Fibroblast of villous mesenchyme (primary cell): ENCODE measurements at places on chromosomes 7 and 10.

DNA sequence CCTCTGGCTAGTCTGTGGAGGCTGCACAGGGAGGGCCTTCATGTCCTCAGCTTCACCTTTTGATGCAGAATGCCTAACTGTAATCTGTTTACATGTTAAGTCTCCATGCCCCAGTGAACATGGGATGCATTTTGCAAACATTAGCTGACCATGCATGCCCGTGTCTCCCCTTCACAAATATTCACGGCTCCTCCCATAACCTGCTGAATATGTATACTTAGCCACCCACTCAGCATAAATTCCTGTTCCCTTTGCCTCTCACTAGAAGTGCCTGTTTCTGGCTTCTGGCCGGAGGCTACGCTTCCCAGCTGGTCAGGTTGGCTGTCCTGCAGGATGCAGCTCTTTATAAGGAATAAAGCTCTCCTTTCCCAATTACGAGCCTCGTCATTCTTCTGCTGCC, 552.7 kb downstream of the DNAJB6 start:
- DNase-seq, result no peak

- no peak for DNase-seq
Measured at GRCh38 chr10:133391249-133391635, 2.7 kb upstream of the MTG1 start.

DNA sequence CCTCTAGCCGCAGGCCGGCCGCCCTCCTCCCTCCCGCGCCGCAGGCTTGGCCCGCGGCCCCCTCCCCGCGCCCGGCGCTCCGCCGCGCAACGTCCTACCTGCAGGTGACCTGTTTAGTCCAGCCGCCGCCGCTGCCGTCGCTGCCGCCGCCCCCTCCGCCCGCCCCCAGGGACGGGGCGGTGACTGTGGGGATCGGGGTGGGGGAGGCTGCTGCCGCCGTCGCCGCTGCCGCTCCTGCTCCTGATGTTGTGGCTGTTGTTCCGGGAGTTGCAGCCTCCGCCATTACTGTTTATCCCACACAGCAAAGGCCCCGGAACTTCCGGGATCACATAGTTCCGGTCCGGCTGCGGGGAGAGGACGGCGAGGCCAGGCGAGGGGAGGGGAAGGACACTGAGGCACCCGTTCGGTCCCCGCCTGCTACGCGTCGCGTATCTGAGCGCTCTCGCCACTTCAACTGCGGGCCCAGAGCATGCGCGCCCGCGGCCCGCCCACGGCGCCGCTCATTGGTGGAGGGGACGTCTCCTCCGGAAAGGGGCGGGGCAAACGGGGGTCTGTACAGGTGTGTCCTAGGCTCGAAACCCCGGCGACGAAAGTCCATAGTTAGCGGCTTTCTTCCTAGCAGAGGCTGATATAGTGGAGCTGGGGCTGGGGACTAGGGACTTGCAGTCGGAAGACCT, at the start of gene MKRN1:
Gene MKRN1, minus strand, starts transcription at position 444 of the 677 bp plus-strand sequence. Its CDS starts 161 bp downstream, at position 283.
- DNase-seq, result peak; percentile 90

DNA sequence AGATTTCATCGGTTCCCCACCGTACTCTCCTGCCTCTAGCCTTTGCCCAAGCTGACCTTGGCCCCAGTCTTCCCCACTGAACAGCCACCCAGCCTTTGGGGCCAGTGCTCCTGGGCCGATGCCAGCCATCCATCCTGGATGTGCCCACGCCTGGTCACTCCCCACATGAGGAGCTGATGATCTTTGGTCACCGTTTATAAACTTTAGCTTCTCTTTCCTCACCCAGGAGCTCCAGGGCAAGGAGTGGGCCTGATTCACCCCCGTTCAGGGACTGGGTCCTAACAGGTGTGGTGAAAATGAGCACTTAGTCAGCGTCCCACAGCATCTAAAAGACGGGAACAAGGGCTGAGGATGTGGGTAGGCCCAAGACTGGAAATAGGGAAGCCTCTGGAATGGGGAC, 22.9 kb downstream of the GTF2IRD1 start:
- no peak for DNase-seq

GRCh38 chr10:90398566-90398965, 459.3 kb downstream of the HTR7 start:
- DNase-seq, result peak; percentile 54

DNA sequence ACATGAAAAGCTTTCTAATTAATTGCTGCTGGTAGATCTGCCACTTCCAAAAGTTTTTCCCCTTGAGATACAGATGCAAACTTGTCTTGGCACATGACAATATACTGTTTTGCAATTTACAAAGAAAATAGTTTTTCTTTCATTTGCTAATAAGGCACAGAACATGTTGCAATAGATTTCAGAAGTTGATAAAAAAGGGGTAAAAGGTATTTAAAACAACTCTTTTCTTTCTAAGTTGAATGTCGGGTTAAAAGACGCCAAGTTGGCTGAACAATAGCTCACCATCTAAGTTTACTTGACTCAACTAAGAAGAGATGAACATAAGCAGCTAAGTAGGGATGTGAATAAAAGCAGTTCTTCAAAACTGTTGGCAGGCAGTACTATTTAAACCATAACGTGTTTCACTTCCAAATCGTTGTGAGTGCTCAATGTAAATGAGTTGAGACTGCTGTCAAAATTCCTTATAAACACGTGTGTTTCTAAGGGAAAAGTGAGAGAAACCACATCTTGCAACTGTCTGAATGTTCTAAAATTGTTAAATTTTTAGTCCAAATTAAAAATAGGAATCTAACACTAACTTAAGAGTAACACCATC, 14.5 kb upstream of the THSD7A start:
- no peak for DNase-seq

DNA sequence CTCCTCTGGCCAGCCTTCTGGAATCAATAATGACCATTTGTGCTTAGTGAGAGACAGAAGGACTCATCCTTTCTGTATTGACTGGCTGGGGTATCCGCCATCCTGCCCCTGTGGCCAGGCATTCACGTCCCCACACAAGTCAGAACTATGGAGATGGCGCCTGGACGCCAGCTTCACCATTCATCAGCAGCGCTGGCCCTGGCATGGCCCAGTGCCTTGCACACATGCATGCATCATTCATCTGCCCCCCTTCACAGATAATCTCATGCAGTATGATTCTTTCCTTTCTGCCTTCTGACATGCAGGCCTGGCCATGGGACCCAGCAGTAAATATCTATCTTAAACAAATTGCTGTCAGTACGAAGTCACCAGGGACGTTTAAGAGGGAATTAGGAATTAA, 114.8 kb upstream of the MKI67 start:
- no peak for DNase-seq

DNA sequence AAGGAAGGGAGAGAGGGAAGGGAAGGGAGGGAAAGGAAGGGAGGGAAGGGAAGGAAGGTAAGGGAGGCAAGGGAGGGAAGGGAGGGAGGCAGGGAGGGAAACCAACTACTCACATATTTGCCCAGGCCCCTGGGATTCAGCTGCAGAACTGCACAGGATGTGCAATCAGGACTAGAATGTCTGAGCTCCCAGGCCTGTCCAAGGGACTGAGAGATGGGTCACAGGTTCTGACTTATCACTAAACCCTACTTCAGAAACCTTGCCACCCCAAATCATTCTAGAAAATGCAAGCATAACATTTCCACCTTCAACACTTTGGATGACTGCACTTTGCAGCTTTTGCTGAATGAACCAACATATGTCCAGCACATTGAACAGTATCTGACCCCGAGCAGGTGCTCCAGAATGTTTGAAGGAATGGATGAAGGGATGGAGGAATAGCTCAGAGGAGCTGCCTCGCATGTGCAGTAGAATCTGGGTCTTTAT, 245.3 kb downstream of the KCNMA1 start:
- peak; percentile 52 for DNase-seq

- peak; percentile 87 for DNase-seq
Measured at GRCh38 chr10:52755297-52756062, 17.1 kb downstream of the MBL2 start.

DNA sequence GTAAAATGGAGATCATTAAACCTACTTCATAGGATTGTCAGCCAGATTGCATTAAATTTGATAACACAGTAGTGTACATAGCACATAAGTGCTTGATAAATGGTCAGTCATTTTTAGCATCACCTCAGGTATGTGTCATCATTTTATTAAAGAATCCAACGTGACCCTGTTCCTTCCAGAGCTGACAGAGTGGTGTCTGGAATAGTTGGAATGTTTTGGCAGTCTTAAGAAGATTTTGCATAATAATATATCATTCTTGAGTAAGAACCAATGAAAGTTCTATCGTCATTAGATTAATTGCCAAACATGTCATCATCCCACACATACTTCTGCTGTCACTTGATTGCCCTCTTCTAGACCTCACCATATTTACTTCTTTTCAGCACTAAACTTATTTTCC, 451.4 kb upstream of the POM121L12 start:
- no peak for DNase-seq

- peak; percentile 44 for DNase-seq
Measured at GRCh38 chr10:13056456-13057077, 43.4 kb upstream of the OPTN start.

- DNase-seq, result peak; percentile 6
Measured at GRCh38 chr10:132787495-132788179, 1.7 kb upstream of the NKX6-2 start.

- peak; percentile 58 for DNase-seq
Measured at GRCh38 chr7:100544967-100545359, 6.0 kb downstream of the AGFG2 start.

DNA sequence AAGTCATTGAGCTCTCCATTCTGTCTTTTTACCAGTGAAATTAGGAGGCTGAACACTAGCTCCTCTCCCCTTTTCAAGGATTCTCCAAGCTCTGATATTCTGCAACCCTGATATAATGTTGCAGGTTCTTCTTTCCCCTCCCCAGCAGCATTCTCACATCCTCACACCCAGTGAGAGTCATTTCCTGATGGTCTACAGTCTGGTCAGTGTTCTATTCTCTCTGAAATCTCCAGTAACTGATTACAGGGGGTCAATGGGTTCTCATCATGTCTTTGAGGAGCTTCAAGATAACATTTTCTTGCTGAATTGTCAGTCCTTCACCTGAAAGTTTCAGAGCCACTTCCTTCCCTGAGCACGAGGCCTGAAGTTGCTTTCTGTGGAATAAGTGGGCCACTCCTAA, 299.4 kb downstream of the PTEN start:
- no peak for DNase-seq
